GM13977 (cell line): ENCODE measurements at places on chromosomes 7 and 10.

- no peak for DNase-seq
These were observed 208.6 kb upstream of the MGMT start for GRCh38 chr10:129258283-129258923.

DNA sequence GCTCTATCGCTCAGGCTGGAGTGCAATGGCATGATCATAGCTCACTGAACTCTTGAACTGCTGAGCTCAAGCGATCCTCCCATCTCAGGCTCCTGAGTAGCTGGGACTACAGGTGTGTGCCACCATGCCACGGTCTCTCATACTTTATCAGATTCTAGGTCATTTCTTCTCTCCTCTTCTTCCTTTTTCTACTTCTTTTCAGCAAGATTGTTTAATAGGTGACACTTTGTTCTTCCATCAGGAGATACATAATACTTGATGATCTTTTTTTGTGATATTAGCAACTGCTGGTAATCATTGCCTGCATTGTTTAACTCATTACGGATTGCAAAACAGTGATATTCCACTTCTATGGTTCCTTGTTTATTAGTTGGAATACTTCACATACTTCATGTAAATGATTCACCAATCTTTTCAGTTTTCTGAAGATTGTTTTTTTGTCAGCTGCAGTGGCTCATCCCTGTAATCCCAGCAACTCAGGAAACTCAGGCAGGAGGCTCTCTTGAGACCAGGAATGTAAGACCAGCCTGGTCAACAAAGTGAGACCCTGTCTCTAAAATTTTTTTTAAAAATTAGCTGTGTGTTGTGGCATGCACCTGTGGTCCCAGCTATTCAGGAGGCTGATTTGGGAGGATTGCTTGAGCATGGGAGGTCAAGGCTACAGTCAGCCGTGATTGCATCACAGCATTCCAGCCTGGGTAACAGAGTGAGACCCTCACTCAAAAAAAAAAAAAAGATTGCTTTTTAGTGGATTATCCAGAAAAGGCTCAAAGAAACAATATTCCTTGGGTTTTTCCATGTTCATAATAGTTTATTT, 36.2 kb upstream of the CHST3 start:
- no peak for DNase-seq

DNA sequence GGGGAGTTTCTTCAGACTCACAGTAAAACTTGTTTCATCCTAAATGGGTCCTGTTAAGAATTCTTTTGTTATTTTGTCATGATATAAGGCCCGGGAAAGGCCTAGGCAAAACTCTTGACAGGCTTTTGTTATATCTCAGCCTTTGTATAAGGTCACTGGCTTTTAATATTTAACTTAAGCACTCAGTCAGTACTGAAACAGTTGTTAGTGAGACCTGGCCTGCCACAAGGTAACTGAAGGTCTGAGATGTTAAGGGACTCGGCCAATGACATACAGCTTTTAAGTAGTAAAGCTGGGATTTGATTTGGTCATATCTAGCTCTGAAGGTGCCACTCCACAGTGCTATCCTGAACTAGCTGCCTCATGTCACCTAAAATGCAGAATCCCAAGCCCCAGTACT, 57.2 kb upstream of the STEAP4 start:
- no peak for DNase-seq

- no peak for DNase-seq
These were observed 34.2 kb upstream of the ANKRD2 start for GRCh38 chr10:97538411-97538810.

DNA sequence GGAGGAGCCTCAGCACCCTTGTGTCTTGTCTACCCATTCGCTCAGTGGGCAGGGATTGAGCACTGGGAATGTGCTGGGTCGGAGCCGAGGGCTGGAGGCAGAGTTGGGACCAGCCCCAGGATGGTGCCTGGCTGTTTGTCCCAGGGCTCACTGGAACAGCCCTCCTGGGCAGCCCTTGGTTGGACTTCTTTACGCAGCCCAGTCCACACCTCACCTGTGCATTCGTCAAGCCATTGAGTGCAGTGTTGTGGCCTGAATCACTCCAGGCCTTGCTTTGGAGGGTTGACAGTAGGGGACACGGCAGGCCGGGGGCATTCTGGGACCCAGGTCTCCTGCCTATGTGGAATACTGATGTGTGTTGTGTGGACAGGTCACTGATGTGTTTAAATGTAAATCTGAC, 229.6 kb downstream of the MGMT start:
- DNase-seq: no peak

- peak; percentile 82 for DNase-seq
These were observed 28.9 kb downstream of the SKIDA1 start for GRCh38 chr10:21496343-21497176.
